Left cardiac atrium (tissue), 4 donors: ENCODE measurements at places on chromosomes 6 and 20. TPM values are rescaled to one million over a fixed set of nuclear protein-coding genes. Genes with fewer than 3 reads are reported as not detected.
A peak's percentile ranks its signal among the peaks of the same experiment; 100 is the strongest.

- DNase-seq, result no peak
These were observed 183.1 kb downstream of the ADGB start for GRCh38 chr6:146781836-146782235.

- no peak for DNase-seq
These were observed 9.8 kb upstream of the TPBG start for GRCh38 chr6:82353848-82354247.

DNA sequence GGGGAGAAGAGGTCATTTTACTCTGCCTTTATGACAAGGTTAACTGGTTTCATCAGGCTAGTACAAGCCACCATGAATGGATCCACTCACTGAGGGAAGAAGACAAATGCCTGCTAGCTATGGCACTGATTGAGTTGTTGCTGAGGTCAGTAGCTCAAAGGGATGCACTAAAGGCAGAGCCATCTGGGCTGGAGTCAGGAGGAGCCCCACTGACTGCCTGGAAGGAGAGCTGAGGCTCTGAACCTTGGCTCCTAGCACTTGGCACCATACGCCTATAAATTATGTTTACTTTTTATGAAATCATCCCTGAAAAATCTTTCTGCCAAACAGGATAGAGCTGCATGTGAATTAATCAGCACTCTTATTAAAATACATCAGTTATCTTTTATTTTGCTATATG, 104.6 kb downstream of the DTD1 start:
- no peak for DNase-seq

DNA sequence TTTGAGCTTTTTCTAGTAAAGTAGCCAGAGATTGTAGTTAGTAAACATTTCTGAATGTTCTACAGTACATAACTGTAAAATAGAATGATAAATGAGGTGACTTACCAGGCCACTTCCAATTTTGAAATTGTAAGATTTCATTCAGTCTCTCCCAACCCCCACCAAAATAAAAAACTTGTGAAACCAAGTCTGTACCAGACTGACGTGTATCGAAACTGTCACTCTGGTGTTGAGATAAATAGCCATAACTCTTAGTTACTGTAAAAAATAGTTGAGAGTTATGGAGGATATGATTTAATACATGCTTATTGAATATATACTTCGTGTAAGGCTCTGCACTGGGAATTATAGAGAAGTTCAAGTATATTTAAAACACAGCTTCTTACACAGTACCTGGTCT, 455.7 kb downstream of the PLCB1 start:
- no peak for DNase-seq

DNA sequence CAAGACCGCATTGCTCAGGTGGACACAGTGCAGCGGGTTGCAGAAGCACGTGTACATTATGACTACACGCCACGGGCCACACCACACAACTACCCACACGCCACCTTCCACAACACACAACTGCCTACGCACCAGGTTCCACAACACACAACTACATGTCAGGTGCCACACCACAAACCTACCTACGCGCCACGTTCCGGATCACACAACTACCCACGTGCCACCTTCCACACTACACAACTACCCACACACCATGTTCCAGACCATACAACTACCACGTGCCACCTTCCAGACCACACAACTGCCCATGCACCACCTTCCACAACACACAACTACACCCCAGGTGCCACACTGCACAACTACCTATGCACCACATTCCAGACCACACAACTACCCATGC, 20.5 kb downstream of the THBS2 start:
- no peak for DNase-seq

DNA sequence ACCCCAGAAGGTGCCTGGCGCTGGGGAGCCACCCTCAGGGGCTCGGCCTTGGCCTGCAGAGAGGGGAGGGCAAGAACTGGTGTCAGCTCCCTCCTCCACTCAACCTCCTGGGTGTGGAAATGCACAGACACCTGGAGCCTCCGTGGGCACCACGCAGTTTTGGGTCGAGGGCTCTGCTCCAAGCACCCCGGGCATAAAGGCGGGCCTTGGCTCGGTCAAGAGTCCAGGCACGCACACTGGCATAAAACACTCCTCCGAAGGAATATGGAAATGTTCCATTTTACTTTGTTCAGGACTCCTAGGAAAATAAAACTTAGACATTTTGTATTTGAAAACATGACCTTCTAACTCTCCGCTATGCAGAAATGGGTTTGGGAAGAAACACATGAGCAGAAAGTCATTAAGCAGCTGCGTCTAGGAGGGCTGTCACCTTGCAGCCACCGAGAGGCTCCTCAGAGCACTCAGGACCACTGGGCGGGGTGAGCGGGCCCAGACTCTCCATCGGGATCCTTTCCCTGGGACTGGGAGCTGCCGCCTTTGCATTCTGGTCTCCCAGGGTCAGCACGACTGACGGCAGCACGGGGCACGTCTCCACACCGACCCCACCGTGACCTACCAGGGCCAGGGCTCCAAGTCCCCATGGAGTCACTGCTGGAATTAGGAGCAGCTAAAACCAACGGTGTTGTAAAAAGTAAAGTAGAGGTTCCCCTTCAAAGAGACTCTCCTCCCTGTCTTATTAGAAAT, 46.0 kb upstream of the DACT2 start:
- peak; percentile 8 for DNase-seq

DNA sequence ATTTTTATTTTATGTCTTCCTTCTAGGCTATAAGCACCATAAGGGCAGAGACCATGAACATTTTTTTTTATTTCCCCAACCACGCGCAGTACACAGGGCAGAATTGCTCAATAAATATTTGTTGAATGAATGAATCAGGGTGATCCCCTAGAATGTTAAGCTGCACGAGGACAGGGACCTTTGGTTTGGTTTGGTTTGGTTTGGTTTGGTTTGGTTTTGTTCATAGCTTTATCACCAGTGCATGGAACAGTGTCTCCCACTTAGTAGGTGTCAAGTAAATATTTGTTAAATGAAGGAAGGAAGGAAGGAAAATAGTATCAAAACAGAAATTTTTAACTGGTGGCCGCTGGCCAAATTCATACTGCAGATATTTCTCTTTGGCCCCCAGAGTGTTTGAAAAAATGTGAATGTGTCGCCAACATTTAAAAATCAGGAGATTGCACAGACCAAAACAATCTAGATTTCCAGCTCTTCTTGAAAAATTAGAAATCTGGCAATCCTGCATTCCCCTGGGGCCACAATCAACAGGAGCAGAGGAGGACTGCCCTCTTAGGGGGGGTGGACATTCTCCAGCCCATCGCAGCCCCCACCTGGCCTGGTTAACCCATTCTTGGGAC, 205.3 kb downstream of the EYA2 start:
- DNase-seq, result peak; percentile 35

DNA sequence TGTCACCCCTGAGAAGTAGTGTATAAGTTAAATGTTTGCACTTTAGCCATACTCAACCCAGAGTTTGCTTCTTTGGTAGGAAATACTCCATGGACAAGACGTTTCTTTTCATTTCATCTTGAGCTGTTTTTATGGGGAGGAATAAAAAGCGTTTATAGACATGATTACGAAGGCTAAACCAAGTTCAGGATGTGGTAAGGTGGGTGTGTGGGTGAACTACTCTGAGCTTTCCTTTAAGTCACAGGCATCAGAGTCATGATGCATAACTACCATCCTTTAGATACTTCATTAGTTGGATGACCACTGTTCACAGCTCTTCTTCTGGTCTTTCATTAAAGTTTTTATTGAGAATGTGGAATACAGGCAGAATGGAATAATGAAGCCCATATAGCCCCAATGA, 48.9 kb downstream of the EBF4 start:
- DNase-seq, result no peak

- no peak for DNase-seq
These were observed 26.2 kb downstream of the UTRN start for GRCh38 chr6:144311361-144311760.

DNA sequence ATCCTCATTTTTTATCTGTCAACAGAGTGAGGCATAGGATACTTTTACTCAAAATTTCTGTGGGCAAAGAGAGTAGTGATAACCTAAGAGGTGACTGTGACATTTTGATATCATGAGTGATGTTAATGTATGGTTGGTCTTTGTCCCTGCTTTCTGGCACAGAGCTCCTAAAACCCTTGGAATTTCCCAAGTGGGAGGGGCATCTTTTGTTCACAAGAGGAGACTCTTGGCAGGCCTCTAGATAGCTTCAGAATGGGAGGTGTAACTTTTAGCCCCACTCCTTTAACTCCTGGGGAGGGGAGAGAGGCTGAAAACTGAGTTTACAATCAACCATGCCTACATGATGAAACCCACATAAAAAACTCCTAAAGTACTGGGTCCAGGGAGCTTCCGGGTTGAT, 527.8 kb downstream of the RFPL4B start:
- DNase-seq, result no peak

- DNase-seq, result no peak
These were observed 13.0 kb upstream of the HLA-DQB1 start for GRCh38 chr6:32679492-32679891.

GRCh38 chr6:79038061-79038460, 40.0 kb downstream of the PHIP start:
- no peak for DNase-seq

GRCh38 chr6:127496471-127496870, 22.7 kb downstream of the MTCL3 start:
- no peak for DNase-seq

GRCh38 chr6:142694054-142694453, 250.9 kb downstream of the HIVEP2 start:
- no peak for DNase-seq

- no peak for DNase-seq
These were observed 266.3 kb downstream of the ERMARD start for GRCh38 chr6:170017603-170018320.

DNA sequence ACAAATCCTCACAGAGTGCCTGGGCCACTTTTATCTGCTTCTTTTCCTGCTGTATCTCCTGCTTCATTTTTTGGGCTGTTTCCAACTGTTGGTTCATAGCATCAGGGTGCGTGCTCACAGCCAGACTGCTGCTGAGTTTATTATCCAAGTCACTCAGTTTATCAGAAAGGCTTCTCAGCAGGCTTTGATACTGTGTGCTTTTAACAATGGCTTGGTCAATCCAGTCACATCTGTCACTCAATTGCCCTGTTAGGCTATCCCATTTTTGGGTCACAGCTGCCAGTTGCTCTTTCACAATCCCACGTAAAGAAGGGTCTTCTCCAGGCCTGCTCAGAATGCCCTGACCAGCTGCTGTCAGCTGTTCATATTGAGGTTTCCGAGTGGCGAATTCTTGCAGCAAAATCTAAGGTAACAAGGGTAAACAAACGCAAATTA, 87.2 kb downstream of the DST start:
- DNase-seq, result no peak

- no peak for DNase-seq
These were observed 185.8 kb upstream of the PRDM1 start for GRCh38 chr6:105900125-105900937.

- no peak for DNase-seq
These were observed 1424.8 kb upstream of the EYS start for GRCh38 chr6:67131827-67132226.

DNA sequence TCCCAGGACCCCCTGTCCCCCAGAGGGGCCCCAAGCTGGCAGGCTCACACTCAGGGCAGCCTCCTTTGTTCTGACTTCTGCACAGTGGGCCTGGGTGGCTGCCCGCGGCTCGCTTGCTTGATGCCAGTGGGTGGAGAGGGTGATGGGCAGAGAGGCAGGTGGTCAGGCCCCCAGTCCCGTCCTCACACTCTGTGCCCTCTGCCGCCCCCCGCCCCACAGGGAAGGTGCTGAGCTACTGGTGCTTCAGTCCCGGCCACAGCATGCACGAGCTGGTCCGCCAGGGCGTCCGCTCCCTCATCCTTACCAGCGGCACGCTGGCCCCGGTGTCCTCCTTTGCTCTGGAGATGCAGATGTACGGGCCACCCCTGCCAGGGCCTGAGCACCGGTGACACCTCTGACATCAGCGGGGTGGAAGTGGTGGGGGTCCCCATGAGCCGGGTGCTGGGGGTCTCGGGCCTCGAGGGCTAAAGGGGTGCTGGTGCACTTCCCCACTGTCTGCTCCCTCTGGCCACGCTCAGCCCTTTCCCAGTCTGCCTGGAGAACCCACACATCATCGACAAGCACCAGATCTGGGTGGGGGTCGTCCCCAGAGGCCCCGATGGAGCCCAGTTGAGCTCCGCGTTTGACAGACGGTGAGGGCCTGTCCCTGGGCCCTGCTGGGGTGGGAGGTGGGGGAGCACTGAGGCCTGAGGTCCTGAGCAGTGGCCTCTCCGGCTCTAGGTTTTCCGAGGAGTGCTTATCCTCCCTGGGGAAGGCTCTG, 8.9 kb upstream of the TNFRSF6B start:
- no peak for DNase-seq

GRCh38 chr6:27810768-27811450, 101.3 kb downstream of the OR2B2 start:
- no peak for DNase-seq

The HMGN4 gene
- total RNA-seq, result 38.6 TPM

The LGSN gene
- not detected for total RNA-seq

The PTPRT gene
- 0.27 TPM for total RNA-seq

The UBE2J1 gene
- 15.6 TPM for total RNA-seq

The TFAP2D gene
- not detected for total RNA-seq

The KCNB1 gene
- 2.0 TPM for total RNA-seq

The MTRF1L gene
- total RNA-seq, result 28.3 TPM
